ENCODE measurements at places on chromosomes 3 and 15.

- no peak for DNase-seq
Measured at GRCh38 chr3:10780243-10780642, 35.8 kb upstream of the SLC6A11 start.

DNA sequence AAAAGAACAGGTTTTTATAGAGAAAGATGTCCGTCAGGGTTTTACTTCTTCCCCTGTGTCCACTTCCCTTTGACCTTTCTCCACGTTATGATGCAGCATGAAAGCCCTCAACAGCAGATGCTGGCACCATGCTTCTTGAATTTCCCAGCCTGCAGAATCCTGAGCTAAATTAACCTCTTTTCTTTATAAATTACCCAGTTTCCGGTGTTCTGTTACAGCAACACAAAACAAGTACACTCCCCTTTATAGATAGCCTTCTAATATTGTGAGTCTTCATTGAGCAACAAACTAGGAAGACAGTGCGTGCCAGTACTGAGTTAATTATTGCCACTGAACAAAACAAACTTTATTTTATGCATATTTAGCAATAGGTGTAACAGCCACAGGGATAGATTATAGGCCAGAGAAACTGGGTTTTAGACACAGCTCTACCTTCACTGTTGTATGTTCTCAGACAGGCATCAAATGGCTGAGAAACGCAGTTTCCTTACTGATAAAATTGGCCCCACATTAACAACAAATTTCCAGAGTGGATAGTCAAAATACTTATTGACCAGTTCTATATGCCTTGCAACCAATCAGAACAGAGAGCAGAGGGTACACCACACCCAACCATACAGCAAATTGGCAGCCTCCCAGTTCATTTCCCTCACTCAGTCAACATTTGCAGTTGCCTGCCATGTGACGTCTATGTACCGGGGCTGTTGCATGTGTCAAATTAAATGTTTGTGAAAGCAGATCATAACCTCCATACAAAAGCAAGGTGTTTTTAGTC is 14.4 kb upstream of the TBL1XR1 start:
- DNase-seq, result no peak

GRCh38 chr15:52505151-52505550 is 23.5 kb downstream of the MYO5A start:
- DNase-seq, result no peak

GRCh38 chr3:120276767-120277166 is 8.3 kb downstream of the GPR156 start:
- no peak for DNase-seq

GRCh38 chr15:48040166-48040817 is 80.5 kb upstream of the SLC24A5 start:
- DNase-seq, result no peak

GRCh38 chr3:128282380-128283196 is 129.3 kb downstream of the EEFSEC start:
- DNase-seq, result no peak

DNA sequence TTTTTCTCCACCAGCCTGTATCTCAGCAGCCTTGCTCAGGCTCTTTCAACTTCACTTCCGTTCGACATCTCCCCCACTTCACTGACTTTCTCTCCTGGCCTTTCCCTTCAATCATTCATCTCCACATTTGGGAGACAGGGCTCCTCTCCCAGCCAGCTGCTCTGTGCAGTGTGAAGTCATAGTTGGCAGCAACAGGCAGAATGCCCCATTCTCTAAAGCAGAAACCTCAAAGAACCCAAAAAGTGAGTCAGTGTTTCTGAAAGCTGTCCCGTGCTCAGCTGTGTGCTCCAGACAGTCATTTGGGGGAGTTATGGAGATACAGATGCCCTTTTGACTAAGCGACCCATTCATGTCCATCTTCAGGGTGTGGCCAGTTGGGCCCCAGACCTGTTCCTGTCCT is 54.3 kb downstream of the NTRK3 start:
- no peak for DNase-seq

DNA sequence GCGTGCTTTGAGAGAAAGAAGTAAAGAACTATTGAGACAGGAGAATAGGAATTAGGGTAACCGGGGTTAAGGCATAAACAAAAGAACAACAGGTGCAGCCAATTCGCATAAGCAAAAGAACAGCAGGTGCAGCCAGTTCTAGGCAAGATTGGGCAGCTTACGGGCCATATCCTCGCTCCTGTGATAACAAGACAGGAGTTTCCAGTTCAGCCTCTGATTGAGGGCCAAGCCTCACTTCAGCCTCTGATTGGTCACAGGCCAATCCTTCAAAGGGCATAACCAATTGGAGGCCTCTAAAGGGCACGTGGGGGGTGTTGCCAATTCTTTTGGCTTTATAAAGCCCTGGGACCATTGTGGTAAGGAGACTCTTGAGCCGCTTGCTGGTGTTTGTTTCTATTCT is 143.5 kb downstream of the GADL1 start:
- DNase-seq, result no peak

- no peak for DNase-seq
Measured at GRCh38 chr3:9339761-9340471, 22.9 kb upstream of the THUMPD3 start.

DNA sequence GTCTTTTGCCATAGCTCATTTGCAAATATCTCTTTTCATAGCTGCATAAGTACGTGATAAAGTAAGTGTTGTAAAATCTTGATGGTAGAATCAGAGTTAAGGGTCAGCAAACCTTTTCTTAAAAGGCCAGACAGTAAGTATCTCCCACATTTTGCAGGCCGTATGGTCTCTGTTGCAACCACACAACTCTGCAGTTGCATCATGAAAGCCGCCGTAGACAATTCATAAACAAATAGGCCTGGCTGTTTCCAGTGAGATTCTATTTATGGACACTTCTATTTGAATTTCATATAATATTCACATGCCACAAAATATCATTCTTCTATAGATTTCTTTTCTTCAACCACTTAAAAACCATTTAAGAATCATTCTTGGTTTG is 248.5 kb downstream of the TLE3 start:
- DNase-seq, result no peak

- no peak for DNase-seq
Measured at GRCh38 chr3:18937574-18937973, 210.7 kb upstream of the KCNH8 start.

- DNase-seq, result no peak
Measured at GRCh38 chr3:149224736-149225594, 3.3 kb upstream of the CP start.

- no peak for DNase-seq
Measured at GRCh38 chr3:27326202-27326601, 43.0 kb downstream of the NEK10 start.

DNA sequence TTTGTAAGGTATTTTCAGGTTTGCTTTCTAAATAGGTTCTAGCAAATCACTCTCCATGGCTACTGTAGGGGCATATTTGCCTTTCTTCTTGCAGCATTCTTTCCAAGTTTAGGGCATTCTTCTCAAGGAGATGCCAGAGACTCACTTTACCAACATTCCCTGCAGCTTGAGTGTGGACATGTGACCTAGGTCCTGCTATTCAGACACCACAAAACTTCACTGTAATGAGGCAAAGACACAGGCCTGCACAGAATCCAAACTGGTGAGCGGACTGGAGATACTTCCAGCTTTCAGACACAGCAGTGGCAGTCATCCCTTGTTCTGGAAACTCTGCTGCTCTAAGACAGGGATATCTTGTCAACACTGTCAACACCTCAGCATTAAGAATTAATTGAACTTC is 146.4 kb upstream of the PFN2 start:
- DNase-seq, result no peak

- DNase-seq, result no peak
Measured at GRCh38 chr15:49881866-49882265, 237.2 kb downstream of the ATP8B4 start.

GRCh38 chr15:43232289-43232874 is 11.6 kb upstream of the EPB42 start:
- DNase-seq, result no peak

DNA sequence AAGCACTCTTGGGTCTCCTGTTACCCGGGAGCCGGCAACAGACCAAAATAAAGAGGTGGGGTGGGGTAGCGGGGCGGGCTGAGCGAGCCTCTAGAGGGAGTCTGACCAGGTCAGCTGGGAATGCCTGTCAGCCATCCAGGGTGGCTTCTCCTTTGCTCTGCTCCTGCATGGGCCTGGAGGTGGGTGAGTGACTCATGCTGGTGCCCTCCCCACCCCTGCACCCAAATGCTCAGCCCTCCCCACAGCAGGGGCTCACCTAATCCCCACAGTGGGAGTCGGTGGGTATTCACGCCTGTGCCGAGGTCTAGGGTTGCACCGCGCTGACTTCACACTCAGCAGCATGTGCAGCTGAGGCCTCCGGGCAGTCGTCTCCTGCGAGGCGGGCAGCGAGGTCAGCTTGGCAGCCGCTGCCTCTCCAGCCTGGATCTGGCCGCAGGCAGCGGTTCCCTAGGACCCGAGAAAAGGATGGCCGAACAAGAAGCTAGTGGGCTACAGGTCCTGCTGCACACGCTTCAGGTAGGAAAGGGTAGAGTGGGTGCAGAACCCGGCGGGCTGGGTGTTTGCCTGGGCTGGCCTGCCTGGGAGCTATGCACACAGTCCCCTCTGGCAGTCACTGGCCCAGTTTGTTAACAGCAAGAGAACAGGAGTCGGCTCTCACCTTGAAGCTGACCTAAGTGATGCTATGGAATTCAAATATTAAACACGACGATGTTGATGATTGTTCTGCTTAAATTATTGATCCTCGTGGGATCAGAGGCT is at the start of gene AGBL1:
AGBL1 (plus strand) TSS at position 364 of the 759 bp plus-strand sequence.
- DNase-seq, result no peak

DNA sequence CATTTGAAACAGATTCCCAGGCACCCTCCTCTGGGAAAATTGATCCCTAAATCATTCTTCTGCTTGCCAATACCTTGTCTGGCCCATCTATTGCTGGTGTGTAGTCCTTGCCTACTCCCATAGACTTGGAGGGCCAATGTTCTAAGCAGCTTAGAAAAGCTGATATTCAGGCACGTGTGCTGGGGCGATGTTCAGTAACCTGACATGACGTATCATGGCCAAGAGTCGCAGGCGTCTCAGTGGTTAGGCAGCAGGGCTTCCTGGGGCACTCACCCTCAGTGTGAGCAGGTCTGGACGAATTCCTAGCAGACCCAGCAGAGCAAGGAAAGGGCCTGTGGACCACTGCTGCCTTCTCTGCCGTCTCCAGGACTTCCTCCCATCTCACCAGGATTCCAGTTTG is 21.6 kb downstream of the EPHB1 start:
- no peak for DNase-seq

DNA sequence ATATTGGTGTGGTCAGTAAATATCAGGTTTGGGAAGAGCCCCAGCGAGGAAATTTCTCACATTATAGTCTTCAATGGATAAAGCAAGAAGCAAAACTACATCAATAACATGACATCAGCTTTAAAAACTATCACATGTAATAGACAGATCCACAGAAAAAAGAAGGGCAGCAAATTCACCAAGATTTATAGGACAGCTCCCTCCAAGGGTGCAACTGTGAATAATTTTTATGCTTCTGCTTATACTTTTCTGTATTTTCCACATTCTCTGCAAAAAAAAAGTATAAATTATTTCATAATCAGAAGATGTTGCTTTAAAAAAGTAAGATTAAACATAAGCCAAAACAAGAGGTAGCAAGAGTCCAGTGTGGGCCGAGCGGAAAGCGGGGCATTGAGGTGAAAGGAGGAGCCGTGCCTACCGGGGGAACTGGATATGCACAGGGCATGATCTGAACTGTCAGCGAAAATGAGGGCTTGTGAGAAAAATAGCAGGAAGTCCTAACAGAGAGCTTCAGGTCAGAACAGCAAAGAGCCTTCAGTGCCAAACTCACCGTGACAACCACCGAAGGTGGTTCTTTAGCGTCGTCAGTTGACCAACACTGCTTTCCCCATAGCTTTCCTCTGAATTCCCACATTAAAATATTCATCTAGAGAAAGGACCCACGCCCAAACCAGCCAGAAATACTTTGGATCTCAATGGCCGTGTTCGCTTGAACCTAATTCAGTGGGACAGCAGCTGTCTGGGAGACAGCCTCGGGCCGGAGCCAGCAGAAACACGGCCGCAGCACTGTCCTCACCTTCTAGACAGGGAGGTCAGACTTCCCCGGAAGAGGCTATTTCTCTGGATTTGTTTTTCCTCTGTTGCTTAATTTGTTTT is 59.8 kb downstream of the FAM174B start:
- no peak for DNase-seq

DNA sequence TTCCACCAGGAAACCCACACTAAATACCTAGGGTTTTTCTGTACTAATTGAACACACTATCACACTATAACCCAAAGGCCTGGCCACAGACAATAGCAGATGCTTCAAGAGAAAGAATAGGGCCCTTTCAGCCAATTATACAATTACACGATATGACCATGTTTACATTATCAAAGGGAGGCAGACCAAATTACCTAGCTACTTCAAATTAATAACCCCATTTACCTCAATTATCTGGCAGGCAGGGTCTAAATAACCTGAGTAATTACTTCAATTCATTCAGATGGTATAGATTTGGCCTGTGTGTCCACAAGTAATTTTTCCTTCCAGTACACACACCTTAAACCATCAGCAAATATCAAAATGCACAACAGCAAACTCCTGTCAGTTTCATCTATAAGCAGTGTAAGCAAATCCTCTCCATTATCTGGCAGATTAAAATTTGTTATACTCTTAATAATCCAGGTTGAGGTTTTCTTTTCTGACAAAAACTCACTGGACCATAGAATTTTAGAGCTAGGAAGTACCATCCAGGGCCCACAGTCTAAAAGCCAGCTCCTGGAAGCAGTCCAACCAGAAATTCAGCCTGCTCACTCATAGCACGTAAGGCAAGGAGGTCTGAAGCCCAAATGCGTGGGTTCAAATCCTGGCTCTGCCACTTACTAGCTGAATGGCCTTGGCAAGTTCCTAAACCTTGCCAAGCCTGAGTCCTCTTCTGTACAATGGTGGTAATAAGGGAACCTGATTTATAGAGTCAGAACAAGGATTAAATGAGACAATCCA is 51.8 kb downstream of the RFTN1 start:
- DNase-seq, result no peak

DNA sequence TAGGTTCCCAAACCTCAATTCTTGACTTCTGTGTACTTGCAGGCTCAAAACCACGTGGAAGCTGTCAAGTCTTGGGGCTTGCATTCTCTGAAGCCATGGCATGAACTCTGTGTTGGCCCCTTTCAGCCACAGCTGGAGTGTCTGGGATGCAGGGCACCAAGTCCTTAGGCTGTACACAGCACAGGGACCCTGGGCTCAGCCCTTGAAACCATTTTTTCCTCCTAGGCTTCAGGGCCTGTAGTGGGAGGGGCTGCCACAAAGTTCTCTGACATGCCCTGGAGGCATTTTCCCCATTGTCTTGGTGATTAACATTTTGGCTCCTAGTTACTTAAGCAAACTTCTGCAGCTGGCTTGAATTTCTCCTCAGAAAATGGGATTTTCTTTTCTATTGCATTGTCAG is 135.4 kb downstream of the ATG7 start:
- DNase-seq, result no peak

GRCh38 chr3:112261742-112262141 is 32.3 kb downstream of the SLC9C1 start:
- no peak for DNase-seq

DNA sequence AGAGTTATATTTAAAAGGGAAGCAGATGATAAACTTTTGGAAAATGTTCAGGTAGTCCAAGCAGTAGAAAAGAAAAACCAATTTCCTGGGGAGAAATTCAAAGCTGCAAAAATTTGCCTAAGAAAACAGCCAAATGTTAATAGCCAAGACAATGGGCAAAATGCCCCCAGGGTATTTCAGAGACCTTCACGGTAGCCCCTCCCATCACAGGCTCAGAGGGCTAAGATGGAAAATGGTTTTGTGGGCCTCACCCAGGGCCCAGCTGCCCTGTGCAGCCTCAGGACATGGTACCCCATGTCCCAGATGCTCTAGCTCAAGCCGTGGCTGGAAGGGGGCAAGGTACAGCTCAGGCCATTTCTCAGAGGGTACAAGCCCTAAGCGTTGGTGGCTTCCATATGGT is 391.0 kb downstream of the ZIC4 start:
- no peak for DNase-seq

- DNase-seq, result no peak
Measured at GRCh38 chr3:58899159-58899952, 150.5 kb downstream of the CFAP20DC start.
